HFFc6 (cell line): ENCODE measurements at places on chromosomes 6 and 20. TPM values are rescaled to one million over a fixed set of nuclear protein-coding genes. Genes with fewer than 3 reads are reported as not detected.

FAXC gene
- total RNA-seq = 2.0 to 3.0 TPM (median 2.2 TPM) in 3 replicates

GRCh38 chr6:12909833-12910232, 193.3 kb downstream of the PHACTR1 start:
- no peaks in the 10 kb centered on the region for H3K4me1 ChIP-seq
- peaks cover 23% of the 10 kb centered on the region for H3K27me3 ChIP-seq
- no peak for DNase-seq
- no peak overlapping the region for H3K4me3 ChIP-seq
- no peak overlapping the region for H3K27ac ChIP-seq

GRCh38 chr20:1477896-1478490, 11.3 kb upstream of the NSFL1C start:
- peak overlapping the region; percentile 78; the same call in 1 of the 2 replicates for H3K27ac ChIP-seq
- DNase-seq = no peak
- H3K4me3 ChIP-seq = no peak overlapping the region
- peaks cover 36% of the 10 kb centered on the region for H3K4me1 ChIP-seq

DNA sequence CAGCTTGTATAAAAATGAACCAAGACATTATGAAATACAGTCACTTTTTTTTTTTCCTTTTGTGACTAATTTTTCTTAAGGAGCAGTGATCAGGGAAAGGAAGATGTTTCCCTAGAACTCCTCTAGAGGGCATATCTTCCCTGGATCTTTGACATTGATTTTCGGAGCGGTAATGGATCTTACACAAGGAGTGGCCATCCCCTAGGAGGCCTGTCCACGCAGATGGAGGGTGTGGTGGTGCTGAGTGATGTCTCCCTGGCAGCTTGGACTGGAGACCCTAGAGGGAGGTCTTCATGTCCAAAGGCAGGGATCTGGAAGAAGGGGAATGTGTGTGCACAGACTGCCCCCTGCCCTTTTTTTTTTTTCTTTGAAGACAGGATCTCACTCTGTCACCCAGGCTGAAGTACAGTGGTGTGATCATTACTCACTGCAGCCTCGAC, 7.0 kb upstream of the KIFC1 start:
- no peak overlapping the region for H3K27ac ChIP-seq
- DNase-seq = peak; percentile 58
- H3K4me3 ChIP-seq = no peak overlapping the region

PDYN gene
- total RNA-seq = not detected in 3 replicates

GRCh38 chr6:163866192-163866591, 451.7 kb downstream of the QKI start:
- peaks cover 7% of the 10 kb centered on the region for H3K4me1 ChIP-seq
- no peak overlapping the region for H3K27ac ChIP-seq
- DNase-seq = no peak
- peaks cover 3% of the 10 kb centered on the region; the same call in 1 of the 2 replicates for H3K27me3 ChIP-seq
- H3K4me3 ChIP-seq = no peak overlapping the region

GRCh38 chr20:24779131-24779530, 169.9 kb upstream of the CST7 start:
- no peak overlapping the region for H3K4me3 ChIP-seq
- DNase-seq = no peak
- peaks cover 13% of the 10 kb centered on the region for H3K27me3 ChIP-seq
- H3K4me1 ChIP-seq = peaks cover 21% of the 10 kb centered on the region

GRCh38 chr20:13610184-13610583, 28.5 kb downstream of the TASP1 start:
- H3K4me3 ChIP-seq = no peak overlapping the region
- H3K4me1 ChIP-seq = peaks cover 12% of the 10 kb centered on the region
- no peaks in the 10 kb centered on the region for H3K27me3 ChIP-seq
- peaks cover 4% of the 10 kb centered on the region; the same call in 1 of the 2 replicates for H3K36me3 ChIP-seq
- no peak overlapping the region for H3K27ac ChIP-seq
- DNase-seq = no peak

DNA sequence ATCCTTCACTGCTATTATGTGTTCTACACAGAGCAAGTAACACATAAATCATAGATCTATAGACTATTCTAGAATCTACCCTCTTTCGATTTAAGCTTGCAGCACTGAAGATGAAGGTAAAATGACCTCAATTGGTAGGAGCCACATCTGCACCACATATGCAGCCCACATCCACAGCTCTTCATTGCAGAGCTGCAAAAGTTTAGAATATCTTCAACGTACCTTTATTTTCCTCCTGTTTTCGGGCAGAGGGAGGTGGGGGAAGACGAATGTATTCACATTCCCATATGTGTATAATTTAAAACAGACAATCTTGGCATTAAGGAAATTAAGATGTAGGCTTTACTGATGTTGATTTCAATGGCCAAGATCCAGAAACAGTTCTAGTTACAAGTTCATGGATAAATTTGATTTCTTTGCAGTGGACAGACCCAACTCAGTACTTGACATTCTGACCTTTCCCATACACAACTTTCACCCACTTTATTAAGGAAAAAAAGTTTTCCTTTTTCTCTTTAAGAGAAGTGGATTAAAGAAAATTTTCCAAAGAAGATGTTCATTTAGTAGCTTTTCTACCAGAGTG, 14.0 kb downstream of the EPB41L2 start:
- no peak overlapping the region for H3K27ac ChIP-seq
- H3K36me3 ChIP-seq = peaks cover 21% of the 10 kb centered on the region
- no peak overlapping the region for H3K4me3 ChIP-seq
- peaks cover 49% of the 10 kb centered on the region for H3K4me1 ChIP-seq

GRCh38 chr6:126721581-126722160, 381.8 kb downstream of the CENPW start:
- peaks cover 42% of the 10 kb centered on the region for H3K4me1 ChIP-seq
- H3K4me3 ChIP-seq = peak overlapping the region; percentile 35
- peak; percentile 87 for DNase-seq
- no peaks in the 10 kb centered on the region; the same call in 1 of the 2 replicates for H3K36me3 ChIP-seq
- H3K27me3 ChIP-seq = no peaks in the 10 kb centered on the region

DLK2 gene
- total RNA-seq = 1.8 to 2.4 TPM (median 1.9 TPM) in 3 replicates

DNA sequence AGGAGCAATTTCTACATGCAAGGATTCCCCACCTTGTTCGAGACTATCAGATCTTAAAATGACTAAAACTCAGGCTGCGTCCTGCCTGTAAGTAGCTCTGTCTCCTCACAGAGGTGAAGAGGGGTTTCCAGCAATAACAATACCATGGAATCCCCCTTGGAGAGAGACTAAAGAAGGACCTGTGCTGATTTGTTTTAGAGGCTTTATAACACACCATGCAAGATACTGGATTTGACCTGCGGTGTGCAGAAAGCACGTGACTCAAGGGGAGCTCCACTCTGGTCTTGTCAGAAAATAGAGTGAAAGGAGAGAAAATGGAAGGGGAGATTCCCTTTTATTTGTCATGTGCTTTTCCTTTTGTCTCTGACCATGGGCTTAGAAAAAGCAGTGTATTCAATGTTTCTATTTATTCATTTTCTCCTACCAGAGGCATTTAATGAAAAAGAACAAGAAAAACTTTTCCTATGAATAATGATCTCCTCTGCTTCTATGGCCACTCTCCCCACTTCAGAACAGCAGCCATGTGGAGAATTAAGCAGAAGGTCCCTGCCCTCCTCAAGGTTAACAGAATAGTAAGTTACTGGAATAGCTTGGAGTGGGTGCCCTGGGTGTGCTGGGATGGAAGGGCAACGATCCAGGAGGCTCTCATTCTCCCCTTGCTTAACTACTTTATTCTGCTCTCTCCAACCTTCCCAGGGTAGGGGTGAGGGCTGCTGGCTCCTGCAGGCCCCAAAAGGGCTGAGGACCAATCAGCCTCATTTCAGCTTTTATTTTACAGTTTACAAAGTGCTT, 19.2 kb upstream of the MRPS10 start:
- peaks cover 47% of the 10 kb centered on the region for H3K36me3 ChIP-seq
- no peak overlapping the region for H3K27ac ChIP-seq
- no peak for DNase-seq
- no peak overlapping the region for H3K4me3 ChIP-seq
- peaks cover 34% of the 10 kb centered on the region for H3K4me1 ChIP-seq
- H3K27me3 ChIP-seq = no peaks in the 10 kb centered on the region

DNA sequence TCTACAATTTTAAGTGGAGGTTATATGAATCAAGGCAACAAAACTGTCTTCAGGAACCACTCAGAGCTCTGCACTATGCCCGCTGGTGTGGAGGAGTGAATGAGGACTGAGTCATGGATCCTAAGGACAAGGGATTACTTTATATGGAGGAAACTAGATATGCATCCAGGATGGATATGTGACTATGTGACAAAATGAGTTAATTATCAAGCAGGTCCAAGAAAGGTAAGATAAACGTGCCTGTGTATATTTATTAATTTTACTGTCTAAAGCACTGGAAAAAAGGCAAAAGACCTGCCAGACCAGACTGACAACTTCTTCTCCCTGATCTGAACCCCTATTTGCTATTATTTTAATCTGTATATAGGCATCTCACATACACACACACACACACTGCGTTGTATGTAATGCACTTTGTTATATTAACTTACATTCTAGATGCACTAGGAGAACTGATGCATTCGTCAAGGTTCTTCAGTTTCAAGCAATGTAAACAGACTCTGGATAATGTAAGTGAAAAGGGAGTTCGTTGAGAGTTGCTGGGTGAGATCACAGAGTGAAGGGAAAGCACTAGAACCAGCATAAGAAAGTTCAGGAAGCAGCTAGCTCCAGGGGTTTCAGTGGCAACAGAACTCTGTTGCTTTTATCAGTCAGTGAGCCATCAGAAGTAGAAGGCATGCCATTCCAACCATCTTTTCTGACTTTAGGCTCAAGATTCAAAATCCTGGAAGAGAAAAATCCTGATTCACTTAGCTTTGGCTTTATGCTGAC, 26.4 kb upstream of the ADGRG6 start:
- H3K27ac ChIP-seq = peak overlapping the region; percentile 55; the same call in 1 of the 2 replicates
- H3K4me3 ChIP-seq = peak overlapping the region; percentile 22; the same call in 1 of the 2 replicates
- no peaks in the 10 kb centered on the region for H3K27me3 ChIP-seq
- H3K4me1 ChIP-seq = peaks cover 60% of the 10 kb centered on the region

GRCh38 chr6:137823826-137824555, 43.1 kb upstream of the TNFAIP3 start:
- H3K4me3 ChIP-seq = peak overlapping the region; percentile 12; the same call in 1 of the 2 replicates
- H3K4me1 ChIP-seq = peaks cover 14% of the 10 kb centered on the region
- H3K27me3 ChIP-seq = peaks cover 4% of the 10 kb centered on the region
- no peaks in the 10 kb centered on the region for H3K36me3 ChIP-seq
- DNase-seq = peak; percentile 92

GRCh38 chr20:2042400-2042799, 48.5 kb upstream of the PDYN start:
- H3K36me3 ChIP-seq = no peaks in the 10 kb centered on the region
- peaks cover 35% of the 10 kb centered on the region for H3K27me3 ChIP-seq
- peak overlapping the region; percentile 42 for H3K4me3 ChIP-seq
- no peak overlapping the region for H3K27ac ChIP-seq

DDO gene
- total RNA-seq = 0.50 to 1.3 TPM (median 0.93 TPM) in 3 replicates

DNA sequence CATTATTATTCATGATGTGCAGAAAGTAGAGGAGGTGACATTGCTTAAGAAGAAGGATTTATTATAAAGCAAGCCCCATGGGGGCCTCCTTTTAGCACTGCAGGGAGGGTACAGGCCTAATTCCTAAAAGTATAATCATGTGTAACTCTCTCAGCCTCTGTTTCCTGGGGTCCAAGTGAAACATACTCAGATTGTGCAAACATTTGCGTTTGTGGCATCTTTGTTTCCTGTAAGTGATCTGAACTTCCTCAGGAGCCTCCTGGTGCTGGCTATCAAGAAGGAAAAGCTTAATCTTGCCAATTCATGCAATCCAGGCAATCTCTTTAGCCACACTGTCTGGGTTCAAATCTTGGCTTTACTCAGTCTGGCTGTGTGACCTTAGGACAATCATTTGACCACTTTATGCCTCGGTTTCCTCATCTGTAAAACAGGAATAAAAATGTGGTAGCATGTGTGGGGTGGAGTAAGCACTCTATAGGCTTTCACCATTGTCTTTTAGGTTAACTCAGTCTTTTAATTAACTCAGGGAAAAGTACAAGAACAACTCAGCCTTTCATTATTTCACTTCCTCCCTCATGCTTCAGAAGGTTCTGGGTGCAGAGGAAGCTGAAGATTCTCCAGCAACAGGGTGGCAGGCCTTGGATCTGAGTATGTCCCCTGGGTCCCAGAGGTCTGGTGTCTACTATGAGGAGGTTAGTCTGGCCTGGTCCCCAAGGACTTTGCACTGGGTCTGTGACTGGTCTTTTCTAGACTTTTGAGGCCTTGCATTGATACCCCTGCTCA, 831 bp upstream of the SIRPB2 start:
- H3K36me3 ChIP-seq = peaks cover 5% of the 10 kb centered on the region; the same call in 1 of the 2 replicates
- H3K4me3 ChIP-seq = no peak overlapping the region
- no peaks in the 10 kb centered on the region for H3K4me1 ChIP-seq
- H3K27me3 ChIP-seq = peaks cover 50% of the 10 kb centered on the region

DNA sequence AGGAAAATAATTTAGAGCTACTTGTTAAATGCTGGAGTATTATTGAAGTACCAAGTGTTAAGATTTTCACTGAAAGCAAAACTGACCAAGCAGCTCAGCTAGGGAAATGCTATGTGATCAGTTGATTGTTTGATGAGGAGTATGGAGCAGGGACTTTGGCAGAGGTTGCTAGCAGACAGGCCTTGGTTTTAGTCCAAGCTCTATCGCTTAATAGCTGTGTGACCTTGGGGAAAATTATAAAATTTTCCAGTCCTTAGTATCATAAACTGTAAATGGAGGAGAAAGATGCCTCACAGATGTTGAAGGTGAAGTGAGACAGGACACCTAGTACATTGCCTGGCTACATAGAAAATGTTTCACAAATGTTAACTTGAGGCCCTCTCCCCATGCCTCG, 136.6 kb downstream of the MTHFD1L start:
- H3K36me3 ChIP-seq = peaks cover 22% of the 10 kb centered on the region
- H3K27ac ChIP-seq = no peak overlapping the region
- H3K4me1 ChIP-seq = peaks cover 44% of the 10 kb centered on the region
- peaks cover 2% of the 10 kb centered on the region for H3K27me3 ChIP-seq
- no peak for DNase-seq

HFE gene
- total RNA-seq = 13.1 to 17.5 TPM (median 14.2 TPM) in 3 replicates

DNA sequence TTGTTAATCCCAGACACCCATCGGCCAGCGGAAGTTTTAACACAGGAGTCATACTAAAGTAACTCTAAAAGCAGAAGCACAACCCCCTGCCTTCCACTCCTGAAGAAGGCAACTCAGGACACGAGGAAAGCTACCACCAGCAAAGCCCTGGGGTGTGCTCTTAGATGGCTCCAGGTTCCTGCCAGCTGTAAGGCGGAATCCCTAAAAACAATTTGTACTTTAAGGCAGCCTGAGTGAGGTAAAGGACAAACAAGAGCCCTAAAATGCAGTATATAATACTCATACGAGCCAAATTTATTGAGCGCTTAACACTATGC, 8.7 kb downstream of the NDRG3 start:
- H3K27me3 ChIP-seq = no peaks in the 10 kb centered on the region
- no peaks in the 10 kb centered on the region for H3K36me3 ChIP-seq
- H3K4me1 ChIP-seq = peaks cover 11% of the 10 kb centered on the region
- no peak overlapping the region for H3K4me3 ChIP-seq
- DNase-seq = no peak
- H3K27ac ChIP-seq = no peak overlapping the region

- H3K27me3 ChIP-seq = no peaks in the 10 kb centered on the region
- H3K4me1 ChIP-seq = no peaks in the 10 kb centered on the region
- no peak for DNase-seq
- H3K36me3 ChIP-seq = no peaks in the 10 kb centered on the region
- H3K27ac ChIP-seq = no peak overlapping the region
Observed at GRCh38 chr6:23086100-23086499, 516.7 kb downstream of the HDGFL1 start.

- H3K27me3 ChIP-seq = peaks cover 2% of the 10 kb centered on the region; the same call in 1 of the 2 replicates
- no peak for DNase-seq
- H3K36me3 ChIP-seq = no peaks in the 10 kb centered on the region
- H3K4me3 ChIP-seq = no peak overlapping the region
- no peak overlapping the region for H3K27ac ChIP-seq
Observed at GRCh38 chr6:54910431-54910884, 63.9 kb downstream of the FAM83B start.

COL11A2 gene
- 0.24 to 0.67 TPM (median 0.47 TPM) in 3 replicates for total RNA-seq
